ENCODE measurements at places on chromosomes 2 and 18.
A peak's percentile ranks its signal among the peaks of the same experiment; 100 is the strongest.

DNA sequence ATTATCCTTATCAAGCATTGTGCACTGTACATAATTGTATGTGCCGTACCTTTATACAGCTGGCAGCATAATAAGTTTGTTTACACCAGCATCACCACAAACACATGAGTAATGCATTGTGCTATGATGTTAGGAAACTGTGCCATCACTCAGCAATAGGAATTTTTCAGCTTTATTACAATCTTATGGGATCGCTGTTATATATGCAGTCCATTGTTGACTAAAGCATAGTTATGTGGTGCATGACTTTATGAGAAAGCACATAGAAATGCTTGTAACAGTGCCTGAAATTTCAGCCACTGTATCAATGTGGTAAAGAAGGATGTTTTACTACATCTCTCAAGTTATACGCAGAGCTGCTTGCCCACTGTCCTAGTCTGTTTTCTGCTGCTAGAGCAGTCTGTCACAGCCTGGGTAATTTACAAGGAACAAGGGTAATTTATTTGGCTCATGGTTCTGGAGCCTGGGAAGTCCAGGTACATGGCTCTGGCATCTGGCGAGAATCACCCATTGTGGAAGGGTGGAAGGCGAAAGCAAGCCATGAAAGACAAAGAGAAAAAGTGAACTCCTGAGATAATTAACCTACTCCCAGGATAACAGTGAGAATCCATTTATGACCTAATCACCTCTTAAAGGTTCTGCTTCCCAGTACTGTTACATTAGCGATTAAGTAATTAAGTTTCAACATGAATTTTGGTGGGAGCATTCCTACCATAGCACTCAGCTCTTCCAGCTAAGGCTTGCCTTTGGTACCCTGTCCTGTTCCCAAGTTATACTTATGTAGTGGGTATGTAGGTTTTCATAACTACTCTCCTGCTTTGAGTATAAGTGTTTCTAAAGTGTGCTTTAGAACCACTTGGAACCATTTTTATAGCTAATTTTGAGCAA lies 4.6 kb downstream of the MAP3K20 start:
- H3K27me3 ChIP-seq, result no peaks in the 10 kb centered on the region
- no peak overlapping the region for H3K27ac ChIP-seq
- peaks cover 24% of the 10 kb centered on the region for H3K4me1 ChIP-seq
- no peak overlapping the region for H3K4me3 ChIP-seq
- DNase-seq, result no peak
- no peaks in the 10 kb centered on the region for H3K36me3 ChIP-seq

DNA sequence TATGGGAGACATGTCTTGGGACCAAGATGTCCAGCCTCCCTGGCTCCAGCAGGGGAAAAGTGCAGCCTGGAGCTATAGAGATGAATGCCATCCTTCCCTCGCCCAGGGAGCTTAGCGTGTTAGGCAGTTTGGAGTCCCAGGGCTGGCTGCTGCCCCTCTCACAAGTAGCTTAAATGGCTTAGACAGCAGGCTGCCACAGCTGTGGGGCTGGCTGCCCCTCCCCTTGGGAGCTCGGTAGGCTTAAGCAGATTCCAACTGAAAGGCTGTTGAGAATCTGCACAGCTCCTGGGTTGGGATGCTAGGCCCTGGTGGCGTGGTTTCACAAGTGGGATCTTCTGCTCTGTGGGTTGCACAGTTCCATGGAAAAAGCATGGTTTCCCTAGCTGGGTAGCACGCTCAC lies 940.5 kb upstream of the DDX18 start:
- DNase-seq, result no peak
- no peak overlapping the region for H3K4me3 ChIP-seq
- no peaks in the 10 kb centered on the region for H3K4me1 ChIP-seq
- no peaks in the 10 kb centered on the region for H3K36me3 ChIP-seq
- no peaks in the 10 kb centered on the region for H3K27me3 ChIP-seq

GRCh38 chr18:74013955-74014354 lies 133.7 kb downstream of the FBXO15 start:
- DNase-seq, result no peak
- H3K27ac ChIP-seq, result no peak overlapping the region
- no peaks in the 10 kb centered on the region for H3K36me3 ChIP-seq
- no peak overlapping the region for H3K4me3 ChIP-seq
- no peaks in the 10 kb centered on the region for H3K4me1 ChIP-seq

DNA sequence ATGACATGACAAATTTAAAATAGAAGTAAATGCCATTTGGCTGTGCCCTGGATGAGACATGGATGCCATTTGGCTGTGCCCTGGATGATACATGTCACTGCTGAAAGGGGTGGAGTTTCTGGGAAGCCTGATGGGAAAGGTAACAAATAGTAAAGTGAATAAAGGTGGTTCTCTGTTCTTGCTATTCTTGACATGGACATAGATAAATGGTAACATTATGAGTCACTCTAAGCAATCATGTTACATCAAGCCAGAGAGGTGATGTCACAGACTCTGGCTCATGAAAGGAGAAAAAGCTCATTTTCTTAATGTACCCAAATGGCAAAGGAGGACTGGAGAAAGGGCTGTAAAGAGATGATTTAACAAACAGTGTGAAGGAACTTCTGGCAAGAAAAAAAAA lies 86.4 kb downstream of the EML6 start:
- no peak for DNase-seq
- H3K4me3 ChIP-seq, result no peak overlapping the region
- no peaks in the 10 kb centered on the region for H3K4me1 ChIP-seq
- H3K27ac ChIP-seq, result no peak overlapping the region
- H3K36me3 ChIP-seq, result no peaks in the 10 kb centered on the region

- H3K27me3 ChIP-seq, result peaks cover 11% of the 10 kb centered on the region
- H3K27ac ChIP-seq, result no peak overlapping the region
- H3K4me3 ChIP-seq, result no peak overlapping the region
- no peaks in the 10 kb centered on the region for H3K36me3 ChIP-seq
- no peak for DNase-seq
Measured at GRCh38 chr2:109447251-109447661, 166.5 kb downstream of the SEPTIN10 start.

GRCh38 chr2:85648619-85649018 lies 19.4 kb downstream of the SFTPB start:
- H3K4me3 ChIP-seq, result no peak overlapping the region
- no peaks in the 10 kb centered on the region for H3K4me1 ChIP-seq
- no peaks in the 10 kb centered on the region for H3K27me3 ChIP-seq
- no peak overlapping the region for H3K27ac ChIP-seq
- H3K36me3 ChIP-seq, result peaks cover 92% of the 10 kb centered on the region

- H3K27me3 ChIP-seq, result no peaks in the 10 kb centered on the region
- H3K4me1 ChIP-seq, result no peaks in the 10 kb centered on the region
- H3K27ac ChIP-seq, result no peak overlapping the region
- DNase-seq, result no peak
- no peak overlapping the region for H3K4me3 ChIP-seq
Measured at GRCh38 chr18:62061821-62062478, 124.9 kb downstream of the PIGN start.

DNA sequence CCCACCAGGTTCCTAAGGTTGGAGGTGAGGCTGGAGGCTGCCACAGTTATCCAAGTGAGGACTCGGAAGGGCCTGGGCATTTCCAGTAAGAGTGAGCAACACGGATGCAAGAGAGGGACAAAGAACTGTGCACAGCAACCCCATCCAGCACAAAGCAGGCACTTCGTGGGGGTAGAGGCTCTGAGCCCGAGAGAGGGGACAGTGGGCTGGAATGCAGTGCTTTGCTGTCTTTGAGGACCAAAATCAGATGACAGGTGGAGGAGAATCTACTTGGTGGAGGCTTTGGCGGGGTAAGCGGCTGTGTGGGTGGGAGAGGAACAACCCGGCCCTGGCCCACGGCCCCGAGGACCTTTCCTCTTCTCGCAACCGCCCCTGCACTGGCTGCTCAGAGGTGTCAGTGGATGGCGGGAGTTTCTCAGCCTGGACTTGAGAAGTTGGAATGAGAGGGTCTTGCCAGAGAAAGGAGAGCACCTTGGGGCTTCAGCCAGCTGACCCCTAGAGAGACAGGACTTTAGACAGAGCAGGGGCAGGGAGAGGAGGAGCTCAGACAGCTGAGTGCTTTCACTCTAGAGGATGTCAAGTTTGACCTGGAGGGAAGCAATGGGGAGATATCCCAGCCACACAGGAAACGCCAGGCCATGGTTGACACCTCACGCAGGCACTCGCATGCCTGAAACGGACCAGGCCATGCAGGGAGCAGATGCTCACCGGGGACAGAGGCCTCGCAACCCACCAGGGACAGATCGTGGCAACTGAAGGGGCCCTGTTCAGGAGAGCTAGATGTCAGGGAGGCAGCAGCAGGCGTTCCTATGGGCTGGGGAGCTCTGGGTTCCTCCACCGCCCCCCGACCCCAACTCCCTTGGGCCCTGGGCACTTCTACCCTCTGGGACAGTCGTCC lies 11.6 kb downstream of the RAMP1 start:
- no peak overlapping the region for H3K27ac ChIP-seq
- H3K27me3 ChIP-seq, result peaks cover 27% of the 10 kb centered on the region
- no peaks in the 10 kb centered on the region for H3K36me3 ChIP-seq
- peaks cover 5% of the 10 kb centered on the region for H3K4me1 ChIP-seq

- H3K27ac ChIP-seq, result no peak overlapping the region
- H3K4me3 ChIP-seq, result no peak overlapping the region
- peaks cover 10% of the 10 kb centered on the region for H3K27me3 ChIP-seq
- H3K4me1 ChIP-seq, result no peaks in the 10 kb centered on the region
- DNase-seq, result no peak
Measured at GRCh38 chr2:65456886-65457285, 24.5 kb upstream of the SPRED2 start.

DNA sequence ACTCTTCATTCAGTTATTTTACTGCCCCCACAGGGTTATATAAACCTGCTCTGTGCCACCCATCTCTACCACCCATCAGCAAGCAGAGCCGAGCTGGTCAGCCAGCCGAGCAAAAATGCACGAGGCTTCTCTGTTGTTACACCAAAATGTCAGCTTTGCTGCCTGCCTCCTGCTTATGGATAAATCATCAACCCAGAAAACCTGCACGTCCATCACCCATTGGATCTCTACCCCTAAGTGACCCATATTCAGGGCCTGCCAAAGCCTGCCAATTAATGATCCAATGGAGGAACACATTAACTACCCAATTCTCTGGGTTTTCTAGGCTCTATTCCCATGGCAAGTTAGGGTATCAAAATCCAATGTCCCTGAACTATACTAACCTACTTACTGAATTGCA lies 365.5 kb upstream of the ACVR2A start:
- no peak for DNase-seq
- no peak overlapping the region for H3K4me3 ChIP-seq
- no peaks in the 10 kb centered on the region for H3K27me3 ChIP-seq
- no peaks in the 10 kb centered on the region for H3K36me3 ChIP-seq

DNA sequence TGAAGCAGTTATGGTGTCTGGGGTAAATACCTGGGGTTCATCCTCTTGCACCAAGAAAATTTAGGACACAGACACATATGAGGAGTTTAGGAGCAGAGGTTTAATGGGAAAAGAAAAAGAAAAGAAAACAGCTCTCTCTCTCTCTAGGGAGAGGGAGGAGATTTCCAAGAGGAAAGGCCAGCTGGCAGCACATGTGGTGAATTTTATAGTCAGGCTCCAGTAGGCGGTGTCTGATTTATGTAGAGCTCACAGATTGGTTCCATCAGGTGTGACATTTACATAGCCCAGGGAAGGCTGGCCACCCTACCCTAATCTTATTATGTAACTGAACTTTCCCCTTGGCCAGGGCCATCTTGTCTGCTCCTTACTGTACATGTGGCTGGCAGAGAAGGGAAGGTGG lies 297.5 kb upstream of the RGPD4 start:
- no peak overlapping the region for H3K4me3 ChIP-seq
- H3K27me3 ChIP-seq, result no peaks in the 10 kb centered on the region
- no peaks in the 10 kb centered on the region for H3K36me3 ChIP-seq
- H3K27ac ChIP-seq, result no peak overlapping the region
- DNase-seq, result no peak
- no peaks in the 10 kb centered on the region for H3K4me1 ChIP-seq

DNA sequence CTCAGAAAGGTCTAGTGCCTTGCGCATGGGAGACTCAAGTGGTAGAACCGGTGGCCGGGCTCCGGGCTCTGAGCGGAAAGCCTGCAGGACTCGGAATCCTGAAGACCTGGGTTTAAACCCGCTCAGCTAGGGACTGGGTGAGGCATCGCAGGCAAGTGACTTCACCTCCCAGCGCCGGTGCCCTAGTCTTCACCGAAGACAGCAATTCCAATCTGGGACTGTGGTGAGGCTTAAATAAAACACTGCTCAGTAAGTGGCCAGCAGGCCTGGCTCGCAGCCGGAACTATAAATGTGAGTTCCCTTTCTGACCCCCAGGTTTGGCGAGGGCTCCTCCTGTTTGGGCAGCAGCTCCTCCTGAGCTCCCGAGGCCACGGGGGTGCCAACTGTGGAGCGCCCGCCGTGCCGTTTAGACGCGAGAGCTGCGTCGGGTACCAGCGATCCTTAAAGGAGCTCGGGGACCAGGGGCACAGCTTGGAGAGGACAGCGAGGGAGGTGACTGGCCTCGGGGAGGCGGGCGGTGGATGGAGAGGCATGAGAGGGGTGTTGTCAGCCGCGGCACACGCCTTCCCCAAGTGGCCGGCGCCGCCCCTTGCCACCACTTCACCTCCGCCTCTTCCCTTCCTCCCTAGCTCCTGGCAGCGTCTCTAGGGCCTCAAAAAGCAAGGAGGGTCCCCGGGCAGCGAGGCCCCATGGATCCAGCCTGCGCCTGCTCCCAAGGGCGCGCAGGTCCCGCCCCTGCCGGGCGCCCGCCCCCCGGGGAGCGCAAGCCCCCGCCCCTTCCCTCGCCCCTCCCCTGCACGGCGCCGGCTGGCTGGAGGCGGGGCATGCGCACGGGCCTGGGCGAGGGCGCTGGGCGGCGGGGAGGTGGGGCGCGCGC lies 757 bp upstream of the MTCL1 start:
- H3K36me3 ChIP-seq, result no peaks in the 10 kb centered on the region
- peaks cover 6% of the 10 kb centered on the region for H3K27me3 ChIP-seq
- DNase-seq, result peak; percentile 88
- peak overlapping the region; percentile 72 for H3K4me3 ChIP-seq

- DNase-seq, result no peak
- H3K27me3 ChIP-seq, result no peaks in the 10 kb centered on the region
- no peak overlapping the region for H3K27ac ChIP-seq
- no peak overlapping the region for H3K4me3 ChIP-seq
- no peaks in the 10 kb centered on the region for H3K4me1 ChIP-seq
Measured at GRCh38 chr2:189629531-189630453, 31.5 kb upstream of the ASNSD1 start.

DNA sequence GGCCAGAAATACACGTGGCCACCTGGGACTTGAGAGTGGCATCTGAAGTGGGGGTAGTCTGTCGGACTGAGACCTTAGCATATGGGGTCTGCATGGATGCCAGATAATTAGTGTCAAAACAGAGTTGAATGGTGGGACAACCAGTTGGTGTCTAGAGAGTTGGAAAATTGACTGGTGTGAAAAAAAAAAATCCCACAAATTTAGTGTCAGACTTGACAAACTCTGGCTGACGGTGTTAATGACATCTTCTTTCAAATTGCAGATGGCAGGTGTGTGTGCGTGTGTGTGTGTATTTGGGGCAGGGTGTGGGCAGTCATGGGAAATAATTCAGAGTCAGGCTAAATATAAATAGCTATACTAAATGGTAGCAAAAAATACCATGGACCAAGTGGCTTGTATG lies 365.4 kb upstream of the RGPD4 start:
- no peak for DNase-seq
- no peak overlapping the region for H3K27ac ChIP-seq
- H3K27me3 ChIP-seq, result no peaks in the 10 kb centered on the region

- no peak overlapping the region for H3K27ac ChIP-seq
- no peak for DNase-seq
- H3K4me3 ChIP-seq, result no peak overlapping the region
- peaks cover 22% of the 10 kb centered on the region for H3K36me3 ChIP-seq
- peaks cover 11% of the 10 kb centered on the region for H3K4me1 ChIP-seq
Measured at GRCh38 chr2:42309366-42309765, 51.7 kb downstream of the COX7A2L start.

All from DND-41 (cell line).